ENCODE measurements at places on chromosomes 12 and 14. TPM values are rescaled to one million over a fixed set of nuclear protein-coding genes. Genes with fewer than 3 reads are reported as not detected.

DNA sequence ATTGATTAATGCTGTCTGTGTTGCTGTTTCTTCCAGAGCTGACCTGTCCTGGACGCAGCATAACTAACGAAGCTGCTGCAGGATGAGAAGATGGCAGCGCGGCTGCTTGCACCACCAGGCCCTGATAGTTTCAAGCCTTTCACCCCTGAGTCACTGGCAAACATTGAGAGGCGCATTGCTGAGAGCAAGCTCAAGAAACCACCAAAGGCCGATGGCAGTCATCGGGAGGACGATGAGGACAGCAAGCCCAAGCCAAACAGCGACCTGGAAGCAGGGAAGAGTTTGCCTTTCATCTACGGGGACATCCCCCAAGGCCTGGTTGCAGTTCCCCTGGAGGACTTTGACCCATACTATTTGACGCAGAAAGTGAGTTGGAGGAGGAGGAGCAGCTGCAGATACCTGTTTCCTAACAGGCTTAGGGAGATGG is 71.7 kb downstream of the SCN8A start:
- H3K36me3 ChIP-seq, result no peaks in the 10 kb centered on the region
- DNase-seq, result no peak
- no peak overlapping the region for H3K27ac ChIP-seq

The TSPAN31 gene
- 11.7 TPM for total RNA-seq

- no peaks in the 10 kb centered on the region for H3K4me1 ChIP-seq
- no peak overlapping the region for H3K4me3 ChIP-seq
- no peak overlapping the region for H3K27ac ChIP-seq
- peaks cover 5% of the 10 kb centered on the region for H3K36me3 ChIP-seq
- peaks cover 7% of the 10 kb centered on the region for H3K27me3 ChIP-seq
- no peak for DNase-seq
Measured at GRCh38 chr14:97159124-97159523, 361.9 kb downstream of the VRK1 start.

The DACT1 gene
- 4.3 TPM for total RNA-seq

- no peaks in the 10 kb centered on the region for H3K4me1 ChIP-seq
- no peak for DNase-seq
- H3K27me3 ChIP-seq, result no peaks in the 10 kb centered on the region
Measured at GRCh38 chr12:99068993-99069747, 424.1 kb downstream of the APAF1 start.

DNA sequence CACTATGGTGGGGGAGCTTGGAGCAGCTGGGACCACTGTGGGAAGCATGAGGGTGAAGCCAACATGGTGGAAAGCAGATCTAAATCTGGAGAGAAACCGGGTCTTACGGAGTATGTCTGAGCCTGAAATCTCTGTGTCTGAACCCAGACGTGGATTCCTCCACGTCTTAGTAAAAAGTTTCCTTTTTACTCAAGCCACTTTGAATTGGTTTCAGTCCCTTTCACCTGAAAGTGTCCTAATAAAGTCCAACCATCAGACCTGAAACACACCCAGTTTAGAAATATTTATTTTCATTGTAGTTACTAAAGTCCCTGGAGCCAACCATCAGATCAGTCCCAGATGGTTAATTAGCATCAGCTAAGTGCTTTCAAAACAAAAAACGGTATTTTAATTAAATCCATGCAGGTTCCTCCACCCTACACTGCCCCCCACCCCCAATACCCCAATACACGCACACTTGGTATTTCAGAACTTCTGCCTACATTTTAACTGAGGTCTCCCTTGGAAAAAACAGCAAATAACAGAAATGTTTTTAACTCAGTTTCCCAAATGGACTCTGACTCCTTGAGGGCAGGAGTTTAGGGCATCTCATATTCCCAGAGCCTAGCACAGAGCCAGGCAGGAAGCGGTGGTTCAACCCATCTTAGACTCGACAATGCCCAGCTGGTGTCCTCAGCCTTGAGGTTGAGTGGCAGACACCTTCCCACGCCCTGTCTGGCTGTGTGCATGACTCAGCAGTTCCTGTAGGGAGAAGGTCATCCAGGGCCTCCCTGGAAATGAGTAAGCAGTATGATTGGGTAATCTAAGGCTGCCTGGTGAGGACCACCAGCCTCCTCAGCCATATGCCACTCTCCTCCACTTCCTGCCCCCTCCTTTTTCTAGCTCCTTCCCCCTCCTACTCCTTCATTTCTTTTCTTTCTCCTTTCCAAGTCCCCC is 175.8 kb downstream of the TTC8 start:
- H3K27me3 ChIP-seq, result peaks cover 12% of the 10 kb centered on the region
- H3K4me1 ChIP-seq, result peaks cover 5% of the 10 kb centered on the region
- H3K36me3 ChIP-seq, result no peaks in the 10 kb centered on the region
- no peak overlapping the region for H3K4me3 ChIP-seq
- H3K27ac ChIP-seq, result no peak overlapping the region

All from activated CD4-positive, alpha-beta memory T cell treated with anti-CD3 and anti-CD28 coated beads for 36 hours (primary cell).